Pancreas (tissue), 10 donors: ENCODE measurements at places on chromosomes 6 and 20.

DNA sequence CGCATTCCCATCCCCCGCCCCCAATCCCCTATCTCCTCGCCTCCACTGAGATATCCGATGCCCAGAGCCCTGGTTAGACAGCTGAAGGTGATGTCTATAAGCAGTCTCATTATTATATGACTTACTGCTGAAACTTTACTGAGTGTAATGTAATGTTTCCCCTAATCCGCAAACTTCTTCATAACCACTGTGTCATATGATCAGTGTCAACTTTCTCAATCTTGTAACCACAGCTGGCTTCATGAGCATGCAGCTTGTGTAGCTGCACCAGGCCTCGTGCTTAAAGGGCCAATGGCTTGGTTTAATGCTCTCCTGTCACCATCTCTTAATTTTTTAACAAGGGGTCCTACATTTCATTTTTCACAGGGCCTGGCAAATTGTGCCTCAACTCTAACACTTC, 8.1 kb downstream of the ASIP start:
- H3K27ac ChIP-seq: no peak overlapping the region
- DNase-seq: no peak
- no peaks in the 10 kb centered on the region for H3K4me1 ChIP-seq

GRCh38 chr6:17415321-17415720, 21.9 kb downstream of the CAP2 start:
- H3K4me3 ChIP-seq: no peak overlapping the region
- no peaks in the 10 kb centered on the region for H3K36me3 ChIP-seq
- no peak overlapping the region for H3K27ac ChIP-seq
- no peaks in the 10 kb centered on the region for H3K27me3 ChIP-seq
- DNase-seq: no peak

DNA sequence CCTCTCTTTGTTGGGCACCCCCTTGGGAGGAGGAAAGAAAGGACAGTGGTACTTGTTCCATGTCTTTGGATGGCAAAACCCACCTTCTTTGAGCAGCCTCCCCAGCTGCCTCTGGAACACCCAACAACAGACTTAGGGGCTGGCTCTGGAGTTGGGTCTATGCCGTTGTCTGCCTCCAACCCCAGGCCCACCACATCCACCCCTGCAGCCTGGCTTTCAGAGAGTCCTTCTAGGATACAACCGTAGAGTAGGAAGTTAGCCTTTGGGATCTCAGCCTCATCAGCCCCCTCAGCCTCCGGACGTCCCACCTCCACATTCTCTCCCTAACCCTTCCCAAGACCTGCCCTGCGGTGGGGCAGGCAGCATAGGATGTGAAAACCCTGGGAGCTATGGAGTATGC, 36.4 kb downstream of the FOXP4 start:
- H3K27ac ChIP-seq: no peak overlapping the region
- H3K27me3 ChIP-seq: no peaks in the 10 kb centered on the region
- no peak for DNase-seq
- no peak overlapping the region for H3K4me3 ChIP-seq
- H3K36me3 ChIP-seq: no peaks in the 10 kb centered on the region

GRCh38 chr6:121055572-121056163, 278.6 kb downstream of the TBC1D32 start:
- H3K27ac ChIP-seq: no peak overlapping the region
- DNase-seq: no peak
- H3K4me3 ChIP-seq: no peak overlapping the region
- H3K4me1 ChIP-seq: no peaks in the 10 kb centered on the region

DNA sequence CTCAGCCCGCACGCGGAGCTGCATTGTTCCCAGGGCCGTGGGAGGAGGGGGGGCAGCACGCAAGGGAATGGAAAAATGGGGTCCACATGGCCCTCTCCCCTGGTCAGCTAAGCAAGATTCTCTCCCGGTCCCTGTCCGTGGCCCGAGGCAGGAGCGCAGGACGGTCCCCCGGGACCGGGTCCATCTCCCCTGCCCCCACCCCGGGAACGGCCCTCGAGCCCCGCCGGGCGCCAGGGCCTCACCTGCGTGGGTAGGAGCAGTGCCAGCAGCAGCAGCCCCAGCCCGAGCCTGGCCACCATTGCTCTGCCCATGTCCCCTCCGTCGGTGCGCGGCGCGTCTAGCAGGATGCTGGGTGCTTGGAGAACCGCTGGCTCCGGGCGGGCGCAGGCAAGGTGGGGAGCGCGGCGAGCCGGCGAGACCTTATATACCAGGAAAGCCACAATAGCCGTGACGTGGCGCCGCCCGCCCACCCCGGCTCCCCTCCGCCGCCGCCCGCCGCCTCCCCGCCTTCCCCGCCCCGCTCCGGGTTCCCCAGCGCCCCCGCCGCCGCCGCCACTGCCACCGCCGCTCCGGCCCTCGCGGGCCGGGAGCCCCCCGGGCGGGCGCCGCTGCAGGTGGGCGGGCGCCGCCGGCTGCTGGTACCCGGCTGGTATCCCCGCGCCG, at the start of gene CD24:
Gene CD24 (minus strand): TSS at position 394 of the 663 bp plus-strand sequence. CDS start 83 bp downstream, at position 311.
- H3K36me3 ChIP-seq: no peaks in the 10 kb centered on the region
- peaks cover 15% of the 10 kb centered on the region for H3K4me1 ChIP-seq
- no peaks in the 10 kb centered on the region for H3K27me3 ChIP-seq
- H3K4me3 ChIP-seq: peak within 1 kb of the TSS; percentile 70
- peak; percentile 97 for DNase-seq
- peak within 1 kb of the TSS; percentile 99 for H3K27ac ChIP-seq

GRCh38 chr6:128648022-128648598, 127.7 kb upstream of the PTPRK start:
- no peak overlapping the region for H3K27ac ChIP-seq
- no peaks in the 10 kb centered on the region for H3K27me3 ChIP-seq
- no peak overlapping the region for H3K4me3 ChIP-seq
- DNase-seq: no peak
- no peaks in the 10 kb centered on the region for H3K36me3 ChIP-seq
- no peaks in the 10 kb centered on the region for H3K4me1 ChIP-seq

DNA sequence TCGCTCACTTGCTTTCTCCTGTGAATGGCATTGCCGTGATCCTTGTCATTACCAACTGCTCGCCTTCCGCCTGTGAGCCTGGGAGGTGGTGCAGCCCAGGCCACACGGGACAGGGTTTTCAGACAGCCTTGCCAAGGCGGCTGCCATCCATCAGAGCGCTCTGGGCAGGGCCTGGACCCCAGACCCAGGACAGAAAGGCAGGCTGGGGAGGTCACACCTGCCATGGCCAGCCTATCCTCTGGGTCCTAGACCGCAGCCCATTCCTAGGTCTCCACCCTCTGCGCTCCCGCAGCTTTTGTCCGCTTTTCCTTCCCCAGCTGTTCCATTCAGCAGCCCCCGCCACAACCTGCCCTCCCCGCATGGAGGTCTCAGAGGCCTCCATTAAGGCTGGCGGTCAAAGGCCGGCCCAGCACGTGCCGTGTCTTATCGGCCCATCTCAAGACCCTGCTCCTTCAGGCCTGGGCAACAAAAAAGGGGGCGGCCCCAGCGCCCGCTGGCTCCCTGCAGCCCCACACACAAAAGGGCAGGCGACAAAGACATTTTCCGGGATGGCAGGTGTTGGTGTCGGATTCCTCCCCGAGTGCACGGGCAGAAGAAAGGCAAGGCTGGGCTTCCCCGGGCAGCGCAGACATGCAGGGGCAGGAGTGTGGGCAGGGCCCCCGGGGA, 28.1 kb downstream of the INSM1 start:
- no peaks in the 10 kb centered on the region for H3K4me1 ChIP-seq
- H3K36me3 ChIP-seq: no peaks in the 10 kb centered on the region
- no peak for DNase-seq
- H3K4me3 ChIP-seq: no peak overlapping the region

- no peaks in the 10 kb centered on the region for H3K27me3 ChIP-seq
- DNase-seq: no peak
- H3K4me3 ChIP-seq: no peak overlapping the region
- peaks cover 6% of the 10 kb centered on the region for H3K4me1 ChIP-seq
- H3K36me3 ChIP-seq: no peaks in the 10 kb centered on the region
Measured at GRCh38 chr6:142830807-142831206, 114.2 kb downstream of the HIVEP2 start.

- no peak overlapping the region for H3K4me3 ChIP-seq
- DNase-seq: no peak
- H3K4me1 ChIP-seq: peaks cover 58% of the 10 kb centered on the region
- H3K27ac ChIP-seq: peak overlapping the region; percentile 18
- no peaks in the 10 kb centered on the region for H3K27me3 ChIP-seq
Measured at GRCh38 chr6:3337521-3338350, 79.0 kb downstream of the PSMG4 start.

- H3K27me3 ChIP-seq: no peaks in the 10 kb centered on the region
- no peaks in the 10 kb centered on the region for H3K4me1 ChIP-seq
- DNase-seq: no peak
- H3K4me3 ChIP-seq: no peak overlapping the region
- H3K27ac ChIP-seq: no peak overlapping the region
Measured at GRCh38 chr20:39916236-39916765, 772.7 kb downstream of the MAFB start.

- H3K27ac ChIP-seq: no peak overlapping the region
- H3K4me1 ChIP-seq: no peaks in the 10 kb centered on the region
- H3K4me3 ChIP-seq: no peak overlapping the region
- DNase-seq: no peak
- no peaks in the 10 kb centered on the region for H3K27me3 ChIP-seq
- no peaks in the 10 kb centered on the region for H3K36me3 ChIP-seq
Measured at GRCh38 chr6:106586815-106587415, 42.4 kb downstream of the RTN4IP1 start.

- no peak for DNase-seq
- H3K36me3 ChIP-seq: no peaks in the 10 kb centered on the region
- no peak overlapping the region for H3K4me3 ChIP-seq
- no peak overlapping the region for H3K27ac ChIP-seq
- no peaks in the 10 kb centered on the region for H3K4me1 ChIP-seq
- no peaks in the 10 kb centered on the region for H3K27me3 ChIP-seq
Measured at GRCh38 chr20:41348430-41349172, 8.0 kb downstream of the LPIN3 start.

DNA sequence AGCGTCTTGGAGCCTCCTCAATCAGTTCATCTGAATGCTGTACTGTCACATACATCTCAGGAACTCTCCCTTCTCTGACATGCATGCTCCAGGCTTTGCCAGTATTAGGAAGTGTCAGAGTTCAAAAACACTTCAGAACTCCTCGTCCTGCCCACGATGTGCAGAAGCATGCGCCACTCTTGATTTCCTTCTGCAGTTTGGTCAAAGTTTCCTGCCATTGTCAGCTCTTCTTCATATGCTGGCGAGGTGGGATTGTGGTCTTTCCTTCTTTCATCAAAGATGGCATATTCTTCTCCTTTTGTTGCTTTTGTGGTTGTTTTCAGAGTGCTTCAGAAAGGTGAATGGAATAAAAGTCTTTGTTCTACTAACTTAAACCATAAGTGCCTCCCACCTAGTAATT, 21.0 kb downstream of the SLC13A3 start:
- no peak overlapping the region for H3K4me3 ChIP-seq
- H3K4me1 ChIP-seq: no peaks in the 10 kb centered on the region
- H3K36me3 ChIP-seq: no peaks in the 10 kb centered on the region

DNA sequence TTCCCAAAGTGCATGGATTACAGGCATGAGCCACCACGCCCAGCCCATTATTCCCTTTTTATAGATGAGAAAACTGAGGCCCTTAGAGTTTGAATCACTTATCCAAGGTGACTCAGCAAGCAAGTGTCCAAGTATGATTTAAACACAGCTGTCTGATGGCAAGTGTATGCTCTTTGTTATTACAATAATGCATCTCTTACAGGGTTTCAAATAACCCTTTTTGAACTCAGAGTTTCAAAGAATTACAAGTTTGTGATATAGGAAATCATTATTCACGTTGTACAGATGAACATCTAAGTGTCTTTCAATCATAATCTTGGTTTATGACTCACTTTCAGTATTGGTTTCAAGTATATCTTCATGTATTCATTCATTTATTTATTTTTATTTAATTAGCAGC, 63.0 kb downstream of the CD83 start:
- H3K27ac ChIP-seq: no peak overlapping the region
- H3K4me3 ChIP-seq: no peak overlapping the region

DNA sequence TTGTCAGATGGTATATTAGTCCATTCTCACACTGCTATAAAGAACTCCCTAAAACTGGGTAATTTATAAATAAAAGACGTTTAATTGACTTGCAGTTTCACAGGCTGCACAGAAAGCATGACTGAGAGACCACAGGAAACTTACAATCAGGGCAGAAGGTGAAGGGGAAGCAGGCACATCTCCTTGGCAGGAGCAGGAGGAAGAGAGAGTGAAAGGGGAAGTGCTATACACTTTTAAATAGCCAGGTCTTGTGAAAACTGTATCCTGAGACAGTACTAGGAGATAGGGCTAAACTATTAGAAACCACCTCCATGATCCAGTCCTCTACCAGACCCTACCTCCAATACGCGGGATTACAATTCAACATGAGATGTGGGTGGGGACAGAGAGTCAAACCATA, 193.9 kb upstream of the KCNG1 start:
- H3K27ac ChIP-seq: no peak overlapping the region
- no peak overlapping the region for H3K4me3 ChIP-seq
- H3K4me1 ChIP-seq: no peaks in the 10 kb centered on the region

GRCh38 chr20:23003881-23004460, 31.1 kb upstream of the SSTR4 start:
- H3K36me3 ChIP-seq: no peaks in the 10 kb centered on the region
- H3K27ac ChIP-seq: no peak overlapping the region
- H3K4me3 ChIP-seq: no peak overlapping the region
- DNase-seq: no peak

- H3K4me3 ChIP-seq: no peak overlapping the region
- H3K27ac ChIP-seq: no peak overlapping the region
- H3K27me3 ChIP-seq: no peaks in the 10 kb centered on the region
- DNase-seq: no peak
Measured at GRCh38 chr6:142842418-142843261, 102.3 kb downstream of the HIVEP2 start.

DNA sequence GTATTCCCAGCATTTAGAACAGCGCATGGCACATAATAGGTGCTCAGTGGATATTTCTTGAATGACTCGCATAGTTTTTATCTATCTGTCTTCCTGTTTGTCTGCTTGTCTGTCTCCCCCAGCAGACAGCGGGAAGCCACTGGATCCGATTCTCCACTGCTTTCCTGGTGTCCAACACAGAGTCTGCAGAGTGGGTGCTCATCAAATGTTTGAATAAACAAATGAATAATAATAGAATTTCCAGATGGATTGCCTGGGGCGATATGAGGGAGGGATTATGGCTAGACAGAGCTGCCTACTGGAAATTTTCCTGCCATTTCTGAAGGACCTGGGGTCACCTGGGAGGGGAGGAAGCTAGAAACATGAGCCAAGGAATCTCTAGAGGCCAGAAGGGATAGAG, 18.9 kb downstream of the CDH22 start:
- no peak overlapping the region for H3K27ac ChIP-seq
- no peaks in the 10 kb centered on the region for H3K27me3 ChIP-seq
- DNase-seq: no peak
